Activated CD4-positive, alpha-beta T cell treated with anti-CD3 and anti-CD28 coated beads, Interleukin-2, amount 50 U/mL, for 24 hours (primary cell): ENCODE measurements at places on chromosomes 12 and 14.

- no peak for DNase-seq
Observed at GRCh38 chr12:109875572-109876131, 4.7 kb downstream of the GLTP start.

DNA sequence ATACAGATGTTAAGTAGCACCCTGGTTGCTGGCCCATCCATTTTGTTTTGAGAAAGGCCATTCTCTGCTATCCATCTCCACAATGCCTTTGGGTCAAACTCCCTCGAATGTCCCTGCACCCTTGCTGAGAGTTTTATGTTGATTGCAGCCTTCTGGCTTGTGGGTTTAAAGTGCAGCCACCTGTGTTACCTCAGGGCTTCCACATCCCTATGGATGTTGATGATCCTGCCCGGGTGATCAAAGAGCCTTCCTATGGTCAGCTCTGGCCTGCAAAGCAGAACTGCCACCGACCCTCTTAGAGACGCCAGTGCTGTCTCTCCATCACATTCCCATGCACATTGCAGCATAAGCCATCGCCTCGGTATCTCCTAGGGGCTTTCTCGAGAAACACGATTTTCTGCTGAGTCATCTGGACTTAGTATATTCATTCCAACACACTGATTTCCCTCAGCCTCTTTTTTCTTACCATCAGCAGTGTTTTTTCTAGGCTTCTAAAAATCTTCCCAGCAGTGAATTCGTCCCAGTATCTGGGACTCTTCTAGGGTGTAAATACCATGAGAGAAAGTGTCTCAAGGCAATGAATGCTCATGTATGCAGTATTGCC is 585.7 kb upstream of the TMEM132C start:
- DNase-seq = no peak

DNA sequence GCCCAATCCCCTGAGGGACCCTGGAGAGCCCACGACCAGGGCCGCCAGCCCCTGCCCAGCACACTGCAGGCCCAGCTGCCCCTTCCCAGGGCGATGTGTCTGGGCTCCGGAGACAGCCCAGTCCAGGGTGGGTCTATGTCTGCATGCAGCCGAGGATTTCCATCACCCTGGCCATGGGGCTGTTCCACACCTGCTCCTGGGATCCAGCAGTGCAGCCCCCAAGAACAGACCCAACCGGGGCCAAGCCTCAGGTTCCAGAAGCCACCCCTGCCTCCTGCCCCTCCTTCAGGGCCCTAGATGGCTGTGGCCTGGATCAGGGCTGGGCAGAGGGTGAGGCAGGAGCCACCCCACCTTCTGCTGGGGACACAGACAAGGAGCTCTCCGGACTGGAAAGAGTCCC is 11.5 kb downstream of the C14orf180 start:
- DNase-seq = no peak

DNA sequence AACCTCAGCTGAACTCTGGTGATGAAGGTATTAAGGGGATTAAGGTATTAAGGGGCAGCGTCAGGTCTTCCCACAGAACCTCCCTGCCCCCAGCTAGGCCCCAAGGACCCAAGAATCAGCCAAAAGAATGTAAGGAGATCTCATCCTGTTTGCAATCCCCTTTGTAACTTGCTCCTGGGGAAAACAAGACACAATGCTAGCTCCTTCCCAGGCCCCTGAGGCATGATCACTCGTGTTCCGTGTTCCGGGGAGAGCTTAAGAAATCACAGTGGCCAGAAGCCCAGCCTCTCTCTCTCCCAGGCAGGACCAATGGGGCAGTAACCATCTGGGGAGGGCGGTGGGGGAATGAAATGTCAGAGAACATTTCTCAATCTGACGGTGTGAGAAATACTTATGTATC is 33.2 kb downstream of the PIGH start:
- no peak for DNase-seq

- no peak for DNase-seq
Observed at GRCh38 chr12:122872815-122873361, 23.0 kb downstream of the VPS37B start.

- no peak for DNase-seq
Observed at GRCh38 chr12:126663304-126664094, 1598.3 kb downstream of the AACS start.

- DNase-seq = peak; percentile 81
Observed at GRCh38 chr12:2877047-2877952, at the start of the genes FOXM1 and RHNO1. Gene FOXM1 (minus strand): TSS chr12:2877174. CDS start chr12:2874478, 2,696 bp downstream. Gene RHNO1 (plus strand): TSS chr12:2877223. CDS start chr12:2885367, 8,144 bp downstream.

DNA sequence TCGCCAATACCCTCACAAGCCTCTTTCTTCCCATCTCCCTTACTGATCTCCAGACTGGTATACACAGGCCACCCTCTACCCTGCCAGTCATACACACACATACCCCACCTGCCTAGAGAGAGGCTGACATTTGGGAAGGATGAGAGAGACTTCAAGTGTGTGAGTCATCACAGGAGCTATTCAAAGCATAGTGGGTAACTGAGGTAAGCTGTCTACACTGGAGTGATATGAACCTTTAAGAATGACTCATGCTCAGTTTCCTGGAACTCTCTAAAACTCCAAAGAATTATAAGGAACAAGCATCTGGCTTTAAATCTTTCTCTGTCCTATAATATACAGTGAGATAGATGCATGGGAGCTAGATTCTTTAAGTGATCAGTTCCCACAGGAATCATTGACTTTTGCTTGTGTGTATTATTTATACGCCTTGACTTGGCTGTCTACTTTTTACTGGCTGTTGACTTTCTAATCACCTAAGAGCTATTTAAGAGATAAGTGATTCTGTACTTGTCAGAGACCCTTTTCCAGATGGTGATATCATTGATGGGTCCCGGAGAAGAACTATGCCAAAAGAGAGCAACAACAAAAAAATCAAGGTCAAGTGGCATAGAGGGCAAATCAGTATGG is 5.8 kb downstream of the IGF1 start:
- DNase-seq = no peak

GRCh38 chr12:33669349-33669748 is 229.7 kb upstream of the SYT10 start:
- DNase-seq = no peak

DNA sequence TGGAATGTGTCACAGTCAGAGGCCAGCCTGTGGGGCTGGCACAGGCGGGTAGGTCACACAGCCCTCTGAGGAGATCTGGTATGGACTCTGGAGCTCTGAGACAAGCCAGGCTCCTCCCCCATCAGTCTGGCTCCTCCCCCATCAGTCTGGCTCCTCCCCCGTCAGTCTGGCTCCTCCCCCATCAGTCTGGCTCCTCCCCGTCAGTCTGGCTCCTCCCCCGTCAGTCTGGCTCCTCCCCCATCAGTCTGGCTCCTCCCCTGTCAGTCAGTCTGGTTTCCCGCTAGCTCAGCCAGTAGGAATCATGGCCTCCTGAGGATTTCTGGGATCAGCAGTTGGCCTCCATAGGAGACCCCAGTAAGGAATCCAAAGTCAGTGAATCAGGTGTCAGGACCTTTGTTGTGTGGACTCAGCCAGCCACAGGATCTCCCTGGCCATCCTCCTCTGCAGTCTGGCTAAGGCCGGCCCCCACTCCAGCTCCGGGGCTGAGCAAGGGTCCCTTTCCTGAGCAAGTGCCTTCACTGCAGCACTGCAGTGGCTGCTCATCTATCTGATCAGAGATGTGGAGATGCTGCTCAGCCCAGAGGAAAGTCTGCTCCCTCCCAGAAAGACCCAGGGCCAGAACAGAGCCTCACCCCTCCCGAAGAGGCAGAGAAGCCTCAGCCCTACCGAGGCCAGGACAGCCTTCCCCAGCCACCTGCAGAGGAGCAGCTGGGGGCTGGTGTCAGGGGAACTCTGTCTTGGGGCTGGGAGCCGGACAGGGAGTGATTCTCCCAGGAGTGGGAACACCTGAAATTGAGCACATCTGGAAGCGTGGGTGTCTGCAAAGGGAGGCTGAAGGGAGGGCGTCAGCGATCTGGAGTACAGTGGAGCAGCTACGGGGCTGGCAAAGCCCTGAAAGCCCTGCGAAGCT is 35.7 kb downstream of the IQSEC3 start:
- DNase-seq = no peak

GRCh38 chr12:64943686-64944085 is 119.2 kb downstream of the TBC1D30 start:
- no peak for DNase-seq

GRCh38 chr12:1041478-1041877 is 50.5 kb downstream of the ERC1 start:
- no peak for DNase-seq

GRCh38 chr12:125399489-125399888 is 334.3 kb downstream of the AACS start:
- DNase-seq = no peak

GRCh38 chr14:33271216-33271615 is 332.5 kb downstream of the NPAS3 start:
- DNase-seq = no peak

- DNase-seq = no peak
Observed at GRCh38 chr12:11861155-11861863, 209.4 kb upstream of the BCL2L14 start.

DNA sequence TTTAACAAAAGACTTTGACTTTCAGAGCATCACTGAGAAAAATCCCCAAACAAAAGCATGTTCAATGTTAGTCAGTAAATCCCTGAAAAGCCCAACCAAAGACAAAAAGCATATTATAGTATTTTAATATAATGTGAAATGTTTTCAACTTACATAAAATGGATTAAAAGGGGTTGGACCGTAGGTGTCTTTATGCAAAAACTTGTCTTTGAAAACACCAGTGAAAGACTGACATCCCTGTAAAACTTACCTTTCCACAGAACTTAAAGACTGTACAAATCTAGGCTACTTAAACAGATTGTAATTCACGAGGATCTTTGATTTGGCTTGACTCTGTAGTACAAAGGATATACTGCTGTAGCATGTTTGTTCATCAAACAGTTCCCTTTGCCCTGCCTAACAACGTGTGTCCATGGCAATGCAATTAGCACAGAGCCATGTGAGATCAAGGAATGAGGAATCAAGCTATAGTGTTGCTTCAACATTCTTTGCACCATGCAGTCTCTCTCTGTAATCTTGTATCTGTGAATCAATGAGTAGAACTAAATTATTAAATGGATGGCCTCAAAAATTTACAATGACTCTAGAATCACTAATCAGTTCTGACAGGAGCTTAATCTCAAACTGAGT is 138.5 kb upstream of the SYT1 start:
- no peak for DNase-seq

GRCh38 chr12:1277905-1278304 is 286.9 kb downstream of the ERC1 start:
- DNase-seq = no peak

- DNase-seq = no peak
Observed at GRCh38 chr14:72558721-72559120, 335.2 kb downstream of the DPF3 start.

- no peak for DNase-seq
Observed at GRCh38 chr14:67987606-67988005, 168.0 kb downstream of the RAD51B start.

- no peak for DNase-seq
Observed at GRCh38 chr14:101173698-101174521, 270.4 kb upstream of the RTL1 start.

DNA sequence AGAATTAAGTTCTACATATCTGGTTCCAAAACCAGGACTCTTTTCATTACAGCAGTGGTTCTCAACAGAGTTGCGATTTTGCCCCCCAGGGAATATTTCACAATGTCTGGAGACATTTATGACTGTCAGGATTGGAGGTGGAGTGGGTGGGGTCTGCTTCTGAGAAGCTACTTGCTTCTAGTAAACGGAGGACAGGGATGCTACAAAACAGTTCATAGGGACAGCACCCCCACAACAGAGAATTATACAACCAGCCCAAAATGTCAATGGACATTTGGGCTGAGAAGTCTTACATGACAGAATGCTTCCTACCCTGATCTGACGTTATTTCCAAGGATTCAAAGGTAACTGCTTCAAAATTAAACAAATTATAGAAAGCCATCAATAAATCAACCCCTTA is 739 bp upstream of the SPATA7 start:
- no peak for DNase-seq

GRCh38 chr12:108190529-108190928 is 61.4 kb downstream of the WSCD2 start:
- DNase-seq = no peak

- no peak for DNase-seq
Observed at GRCh38 chr14:51668870-51669269, 17.2 kb downstream of the FRMD6 start.

DNA sequence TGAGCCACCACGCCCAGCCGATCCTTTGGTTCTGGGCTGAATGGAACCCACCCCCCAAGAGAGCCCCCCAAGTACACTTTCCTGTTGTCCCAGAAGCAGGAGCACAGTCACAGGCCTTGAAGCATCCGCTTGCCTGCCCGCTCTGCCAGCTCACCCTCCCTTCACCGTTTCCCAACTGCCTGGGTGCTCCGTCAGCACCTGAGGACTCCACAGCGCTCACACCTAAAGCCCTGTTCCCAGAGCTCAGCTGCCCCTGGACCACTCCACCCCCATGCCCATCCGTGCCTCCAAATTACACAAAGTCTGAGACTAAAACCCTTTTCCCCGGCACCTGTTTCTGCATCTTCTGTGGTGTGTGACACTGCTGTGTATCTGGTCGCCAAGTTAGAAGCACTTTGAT is 44.3 kb upstream of the TRAF3 start:
- DNase-seq = no peak

GRCh38 chr12:32170437-32170998 is 63.9 kb downstream of the BICD1 start:
- no peak for DNase-seq

DNA sequence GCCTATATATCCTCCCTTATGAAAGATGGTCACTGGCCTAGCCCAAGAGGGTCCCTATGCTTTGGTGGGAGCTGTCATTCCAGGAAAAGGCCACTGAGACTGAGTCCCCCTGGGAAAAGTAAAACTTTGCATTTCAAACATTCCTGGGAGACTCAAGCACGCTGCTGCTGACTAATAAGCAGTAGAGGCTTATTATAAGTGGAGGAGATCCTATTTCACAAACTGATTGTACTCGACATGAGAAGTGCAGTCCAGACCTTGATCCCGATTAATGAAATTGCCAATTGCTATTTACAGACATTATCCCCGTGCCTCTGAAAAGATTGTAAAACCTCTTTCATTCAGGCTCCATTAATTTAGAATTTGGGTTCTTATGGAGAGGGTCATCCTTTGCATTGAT is 96.6 kb downstream of the EMP1 start:
- no peak for DNase-seq

GRCh38 chr14:46051796-46052195 is 599.8 kb downstream of the RPL10L start:
- no peak for DNase-seq

DNA sequence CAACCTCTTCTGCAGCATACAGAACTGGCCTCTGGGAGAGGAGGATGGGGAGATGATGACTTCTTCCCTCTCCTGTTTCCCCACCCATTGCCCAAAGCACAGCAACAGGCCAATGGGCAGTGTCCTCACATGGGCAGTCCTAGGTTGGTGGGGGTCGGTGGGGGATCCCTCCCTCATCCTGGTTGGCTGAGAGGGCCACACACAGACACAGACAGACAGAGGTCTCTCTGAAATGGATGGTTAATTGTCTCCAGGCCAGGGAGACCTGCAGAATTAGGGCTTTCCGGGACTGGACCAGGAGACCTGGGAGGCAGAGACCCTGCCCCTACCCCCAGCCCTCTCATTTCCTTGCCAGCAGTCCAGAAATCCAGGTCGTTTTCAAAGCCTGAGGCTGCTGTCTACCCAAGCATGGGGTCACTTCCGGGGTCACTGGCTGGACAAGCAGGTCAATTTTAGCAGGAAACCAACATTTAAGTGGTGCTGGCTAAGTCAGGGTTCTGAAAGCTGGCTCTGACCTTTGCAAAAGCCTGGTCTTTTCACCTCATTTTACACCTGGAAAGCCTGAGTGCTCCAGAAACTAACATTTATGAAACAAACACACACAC is 48.6 kb upstream of the TBX3 start:
- DNase-seq = no peak
